Esophagus mucosa (tissue), 1 donor: ENCODE measurements at places on chromosomes 11 and 22.

- ATAC-seq: no peak
Measured at GRCh38 chr11:45336136-45336535, 50.0 kb upstream of the SYT13 start.

- ATAC-seq: no peak
Measured at GRCh38 chr22:21445437-21446127, 21.6 kb upstream of the TMEM191C start.

DNA sequence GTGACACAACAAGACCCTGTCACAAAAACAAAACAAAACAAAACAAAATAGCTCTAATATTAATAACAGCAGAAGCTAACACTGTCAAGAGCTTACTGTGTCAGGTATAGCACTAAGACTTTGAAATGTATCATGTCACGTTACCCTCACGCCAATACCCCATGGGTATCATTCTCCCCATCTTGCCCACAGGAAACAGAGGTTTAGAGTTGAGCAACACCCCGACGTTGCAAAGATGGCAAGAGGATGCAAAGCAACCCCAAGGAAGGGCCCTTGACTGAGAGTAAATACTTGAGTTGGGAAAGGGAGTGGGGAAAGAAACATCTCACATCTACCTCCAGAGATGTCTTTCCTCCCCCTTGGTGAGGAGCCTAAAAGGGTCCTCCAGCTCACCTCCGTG, 366.8 kb downstream of the LARGE1 start:
- no peak for ATAC-seq

DNA sequence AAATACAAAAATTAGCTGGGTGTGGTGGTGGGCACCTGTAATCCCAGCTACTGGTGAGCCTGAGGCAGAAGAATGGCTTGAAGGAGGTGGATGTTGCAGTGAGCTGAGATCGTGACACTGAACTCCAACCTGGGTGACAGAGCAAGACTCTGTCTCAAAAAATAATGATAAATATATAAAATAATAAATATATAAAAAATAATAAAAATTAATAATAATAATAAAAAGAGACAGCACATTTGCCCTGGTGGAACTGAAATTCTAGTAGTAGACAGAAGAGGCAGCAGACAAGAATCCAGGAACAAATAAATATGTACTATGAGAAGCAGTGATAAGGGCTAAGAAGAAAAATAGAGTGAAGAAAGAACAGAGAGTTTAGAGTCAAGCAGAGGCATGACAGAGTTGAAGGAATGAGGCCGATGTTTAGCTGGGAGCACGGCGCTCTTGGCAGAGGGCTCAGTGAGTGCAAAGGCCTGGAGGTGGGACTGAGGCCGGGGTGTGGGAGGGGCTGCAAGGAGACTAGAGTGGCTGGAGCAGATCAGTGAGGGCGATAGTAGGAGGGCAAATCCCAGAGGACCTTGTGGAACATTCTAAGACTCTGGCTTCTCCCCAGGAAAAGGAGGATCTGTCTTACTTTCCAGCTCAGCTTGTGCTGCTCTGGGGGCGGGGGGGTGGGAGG, 410.3 kb downstream of the MN1 start:
- ATAC-seq: no peak

GRCh38 chr11:31770011-31770700, 41.0 kb downstream of the PAX6 start:
- no peak for ATAC-seq

GRCh38 chr11:27100534-27100933, 59.9 kb downstream of the BBOX1 start:
- ATAC-seq: peak; percentile 66

GRCh38 chr11:45920531-45921477, 1.7 kb upstream of the LARGE2 start:
- ATAC-seq: no peak

DNA sequence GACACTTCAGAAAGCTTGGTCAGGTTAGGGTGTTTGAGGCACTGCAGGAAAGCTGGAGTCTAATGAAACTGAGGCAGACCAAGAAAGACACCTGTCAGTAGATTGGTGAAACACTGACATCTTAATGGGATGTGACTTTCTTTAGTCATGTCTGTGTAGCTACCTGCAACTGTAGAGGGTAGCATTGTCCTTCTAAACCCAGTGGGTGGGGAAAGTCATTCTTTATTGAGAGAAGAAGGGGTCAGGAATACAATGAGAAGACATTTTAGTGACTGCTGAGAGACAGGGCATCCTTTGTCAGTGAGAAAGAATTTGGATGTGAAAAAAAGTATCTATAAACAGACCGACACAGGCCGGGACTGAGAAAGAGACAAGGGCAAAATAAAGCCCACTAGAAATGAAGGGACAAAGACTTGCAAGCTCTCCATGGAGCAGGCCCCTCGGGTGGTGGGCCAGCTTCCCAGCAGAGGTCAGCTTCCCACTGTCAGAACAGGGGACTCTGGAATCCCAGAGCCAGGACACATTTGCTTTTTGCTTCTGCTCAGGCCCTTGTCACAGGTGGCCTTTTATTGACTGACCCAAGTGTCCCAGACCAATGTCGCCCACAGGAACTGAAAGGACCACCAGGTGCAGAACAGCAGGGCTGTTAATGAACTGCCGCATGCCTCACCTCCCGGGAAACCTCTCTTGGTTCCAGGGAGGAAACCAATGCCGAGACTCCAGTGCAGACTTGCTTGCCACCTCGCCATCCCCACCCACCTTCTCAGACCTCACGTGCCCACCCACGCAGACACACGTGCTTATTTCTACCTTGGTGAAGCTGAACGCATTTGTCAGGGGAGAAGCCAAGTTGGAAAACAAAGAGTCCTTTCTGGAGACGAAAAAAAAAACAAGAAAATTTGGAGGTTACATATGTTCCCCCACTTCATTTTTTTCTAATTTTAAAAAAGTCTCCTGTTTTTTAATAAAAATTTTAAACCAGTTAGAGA, 212.8 kb downstream of the TENM4 start:
- ATAC-seq: no peak

DNA sequence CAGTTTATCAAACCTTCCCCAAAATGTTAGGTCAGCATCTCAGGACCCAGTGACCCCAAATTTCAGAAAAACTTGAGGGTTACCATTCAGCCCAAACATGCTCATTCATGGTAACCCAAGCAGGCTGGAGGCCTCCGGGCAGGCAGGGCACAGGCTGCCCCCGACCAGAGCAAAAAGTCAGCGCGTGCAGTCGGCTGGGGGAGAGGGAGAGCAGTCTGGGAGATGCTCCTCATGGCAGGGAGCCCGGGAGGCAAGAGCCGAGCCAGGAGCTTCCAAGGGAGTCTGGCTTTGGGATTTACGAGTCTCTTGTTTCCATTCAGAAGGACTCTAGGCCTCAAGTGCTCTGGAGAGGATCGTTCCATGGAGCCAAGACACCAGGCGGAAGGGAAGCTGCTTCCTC, 45.7 kb downstream of the RPUSD4 start:
- ATAC-seq: no peak

- ATAC-seq: peak; percentile 43
Measured at GRCh38 chr11:58968251-58968711, 29.0 kb downstream of the GLYATL1 start.

DNA sequence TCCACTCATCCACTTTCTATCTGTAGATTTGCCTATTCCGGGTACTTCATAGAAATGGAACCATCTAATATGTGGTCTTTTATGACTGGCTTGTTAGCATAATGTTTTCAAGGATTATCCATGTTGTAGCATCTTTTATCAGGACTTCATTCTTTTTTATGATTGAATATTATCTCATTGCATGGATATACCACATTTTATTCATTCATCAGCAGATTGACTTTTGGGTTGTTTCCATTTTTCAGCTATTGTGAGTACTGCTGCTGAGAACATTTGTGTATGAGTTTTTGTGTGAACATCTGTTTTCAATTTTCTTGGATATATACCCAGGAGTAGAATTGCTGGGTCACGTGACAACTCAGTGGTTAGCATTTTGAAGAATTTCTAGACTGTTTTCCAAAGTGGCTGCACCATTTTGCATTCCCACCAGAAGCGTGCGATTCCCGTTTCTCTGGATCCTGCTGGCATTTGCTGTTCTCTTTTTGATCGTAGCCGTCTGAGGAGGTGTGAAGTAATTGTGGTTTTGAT, 8.9 kb downstream of the DERL3 start:
- ATAC-seq: no peak

GRCh38 chr22:42273855-42274451, 3.5 kb upstream of the TCF20 start:
- no peak for ATAC-seq

DNA sequence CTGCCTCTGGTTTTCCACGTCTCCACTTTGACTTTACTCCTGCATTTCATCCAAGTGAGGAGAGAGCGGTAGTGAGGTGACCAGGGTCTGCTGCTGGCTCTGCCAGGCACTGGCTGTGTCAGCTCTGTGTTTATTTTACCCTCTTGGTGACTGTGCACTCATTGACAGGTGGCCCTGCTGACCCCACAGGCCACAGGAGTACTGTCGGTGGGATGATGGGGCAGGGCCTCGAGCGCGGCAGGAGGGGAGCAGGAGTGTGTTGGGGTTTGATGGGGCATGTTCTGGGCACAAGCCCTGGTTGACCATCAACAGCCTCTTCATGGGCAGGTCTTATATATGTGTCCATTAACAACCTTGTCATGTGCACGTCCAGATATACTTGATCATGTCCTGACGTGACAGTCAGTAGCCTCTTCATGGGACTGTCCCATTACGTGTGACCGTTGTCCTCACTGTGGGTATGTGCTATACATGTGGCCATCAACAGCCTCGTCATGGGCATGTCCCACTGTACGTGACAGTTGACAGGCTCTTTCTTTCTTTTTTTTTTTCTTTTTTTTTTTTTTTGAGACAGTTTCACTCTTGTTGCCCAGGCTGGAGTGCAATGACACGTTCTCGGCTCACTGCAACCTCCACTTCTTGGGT, 31.4 kb upstream of the ACR start:
- no peak for ATAC-seq

- no peak for ATAC-seq
Measured at GRCh38 chr11:79170321-79170720, 270.5 kb downstream of the TENM4 start.

DNA sequence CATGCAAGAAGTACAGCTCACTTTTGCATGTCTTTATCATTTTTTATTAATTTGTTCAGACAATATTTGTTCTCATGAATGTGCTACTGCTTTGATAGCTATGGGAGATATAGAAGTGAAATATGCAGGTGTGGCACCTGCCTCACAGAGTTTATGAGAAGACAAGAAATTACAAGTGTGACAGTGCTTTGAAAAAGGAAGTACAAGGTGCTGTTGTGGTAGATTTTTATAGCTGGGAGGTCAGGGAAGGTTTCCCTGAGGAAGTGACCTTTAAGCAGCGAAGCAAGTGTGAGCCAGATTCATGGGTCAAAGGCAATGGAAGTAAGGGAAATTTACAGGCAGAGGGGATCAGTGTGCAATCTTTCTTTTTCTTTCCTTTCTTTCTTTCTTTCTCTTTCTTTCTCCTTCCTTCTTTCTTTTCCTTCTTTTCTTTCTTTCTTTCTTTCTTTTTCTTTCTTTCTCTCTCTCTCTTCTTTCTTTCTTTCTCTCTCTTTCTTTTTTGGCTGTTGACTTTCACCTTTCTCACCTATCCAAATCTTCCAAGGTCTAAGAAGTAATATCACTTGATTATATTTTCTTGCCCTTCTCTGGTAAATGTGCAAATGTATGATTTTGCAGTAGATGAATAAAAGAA, 6.4 kb upstream of the BMAL1 start:
- no peak for ATAC-seq

DNA sequence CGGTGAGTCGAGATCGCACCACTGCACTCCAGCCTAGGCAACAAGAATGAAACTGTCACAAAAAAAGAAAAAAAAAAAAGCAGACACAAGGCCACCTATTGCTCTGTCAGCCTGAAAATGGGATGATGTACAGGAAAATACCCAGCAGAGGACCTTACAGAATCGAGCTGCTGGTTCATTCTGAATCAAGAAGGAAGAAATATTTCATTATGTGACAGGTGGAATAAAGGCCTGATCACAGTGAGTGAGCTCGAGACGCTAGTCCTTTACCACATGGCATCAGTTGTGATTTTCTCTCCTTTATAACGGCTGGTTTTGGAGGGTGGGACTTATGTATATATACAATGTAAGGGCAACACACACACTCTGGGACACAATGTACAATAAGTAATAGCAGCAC, 340.0 kb downstream of the LARGE1 start:
- ATAC-seq: no peak

DNA sequence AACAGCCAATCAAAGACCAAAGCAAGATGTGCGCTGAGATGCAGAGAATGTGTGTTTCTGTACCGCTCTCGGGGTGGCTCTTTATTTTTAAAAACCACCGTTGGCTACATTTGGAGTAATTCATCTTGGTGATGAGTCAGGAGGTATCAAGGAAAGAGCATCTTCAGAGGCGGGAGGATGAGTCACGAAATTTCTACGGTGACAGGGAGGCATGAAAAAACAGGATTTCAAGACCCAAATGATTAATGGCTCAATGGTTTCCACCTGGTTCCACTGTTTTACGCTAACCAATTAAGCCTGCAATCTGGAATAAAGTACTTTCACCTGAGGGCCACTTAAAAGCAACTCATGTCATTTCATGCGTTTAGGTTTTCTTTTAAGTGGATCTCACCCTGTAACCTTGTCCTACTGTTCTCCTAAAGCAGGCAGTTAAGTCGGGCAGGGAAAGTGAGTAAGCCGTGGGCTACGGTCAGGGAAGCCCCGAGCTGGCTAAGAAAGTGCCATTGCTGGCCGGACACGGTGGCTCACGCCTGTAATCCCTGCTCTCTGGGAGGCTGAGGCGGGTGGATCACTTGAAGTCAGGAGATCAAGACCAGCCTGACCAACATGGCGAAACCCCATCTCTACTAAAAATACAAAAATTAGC, 74.6 kb downstream of the CELSR1 start:
- peak; percentile 68 for ATAC-seq

DNA sequence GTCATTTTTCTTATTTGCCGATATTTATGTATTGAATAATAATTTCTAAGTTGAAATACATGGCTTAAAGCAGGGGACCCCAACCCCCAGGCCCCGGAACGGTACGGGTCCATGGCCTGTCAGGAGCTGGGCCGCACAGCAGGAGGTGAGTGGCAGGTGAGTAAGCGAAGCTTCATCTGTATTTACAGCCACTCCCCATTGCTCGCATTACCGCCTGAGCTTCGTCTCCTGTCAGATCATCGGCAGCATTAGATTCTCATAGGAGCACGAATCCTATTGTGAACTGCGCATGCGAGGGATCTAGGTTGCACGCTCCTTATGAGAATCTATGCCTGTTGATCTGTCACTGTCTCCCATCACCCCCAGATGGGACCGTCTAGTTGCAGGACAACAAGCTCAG, 4.5 kb downstream of the ZMAT5 start:
- no peak for ATAC-seq

DNA sequence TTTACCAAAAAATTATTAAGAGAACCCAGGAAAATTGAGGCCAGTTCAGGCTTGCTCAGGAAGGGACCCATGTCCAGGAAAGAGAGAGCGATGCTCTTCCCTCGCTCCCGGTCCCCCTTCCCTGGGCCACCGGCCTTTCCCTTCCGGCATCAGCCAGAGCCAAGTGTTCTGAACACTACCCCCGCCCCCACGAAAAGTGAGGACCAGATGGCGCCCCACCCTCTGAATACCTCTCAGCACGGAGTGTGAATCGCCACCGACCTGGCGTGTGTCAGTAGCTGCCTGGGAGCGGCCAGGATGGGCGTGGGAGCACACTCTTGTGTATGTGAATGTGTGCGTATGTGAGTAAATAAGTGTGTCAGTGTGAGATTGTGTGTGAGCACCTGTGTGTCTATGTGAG, 20.2 kb downstream of the RPS6KA4 start:
- ATAC-seq: no peak
